ENCODE measurements at places on chromosomes 3 and 15. TPM values are rescaled to one million over a fixed set of nuclear protein-coding genes. Genes with fewer than 3 reads are reported as not detected.

- no peak for DNase-seq
These were observed 53.4 kb upstream of the PRICKLE2 start for GRCh38 chr3:64278625-64279024.

- DNase-seq: no peak
These were observed 49.4 kb upstream of the ACVR2B start for GRCh38 chr3:38404286-38404685.

The GOLGA6L7 gene
- not detected for total RNA-seq

The ACVR2B gene
- 3.1 TPM for total RNA-seq

- DNase-seq: no peak
These were observed 16.1 kb upstream of the ATP8B4 start for GRCh38 chr15:50135031-50135551.

- DNase-seq: no peak
These were observed 198.5 kb upstream of the GADL1 start for GRCh38 chr3:31092748-31093589.

GRCh38 chr3:186166491-186167288, 57.8 kb upstream of the ETV5 start:
- no peak for DNase-seq

DNA sequence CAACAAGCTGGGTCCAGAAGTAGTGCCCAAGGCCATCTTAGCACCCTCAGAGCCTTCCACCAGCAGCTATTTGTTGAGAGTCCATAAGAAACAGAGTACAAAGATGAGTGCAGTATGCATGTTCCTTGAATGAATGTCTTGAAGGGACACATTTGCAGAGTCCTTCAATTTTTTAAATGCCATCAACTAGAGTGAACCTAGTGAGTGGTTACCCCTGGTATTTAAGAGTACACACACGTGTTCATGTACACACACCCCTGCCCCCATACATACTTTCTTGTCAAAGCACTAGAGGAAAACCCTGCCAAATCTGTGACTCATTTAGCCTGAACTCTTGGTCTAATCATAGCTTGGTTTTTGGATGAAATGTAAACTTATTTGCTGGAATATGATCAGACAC, 84.5 kb upstream of the GALNT15 start:
- DNase-seq: no peak

The TMIE gene
- total RNA-seq: not detected

The SAMD7 gene
- not detected for total RNA-seq

DNA sequence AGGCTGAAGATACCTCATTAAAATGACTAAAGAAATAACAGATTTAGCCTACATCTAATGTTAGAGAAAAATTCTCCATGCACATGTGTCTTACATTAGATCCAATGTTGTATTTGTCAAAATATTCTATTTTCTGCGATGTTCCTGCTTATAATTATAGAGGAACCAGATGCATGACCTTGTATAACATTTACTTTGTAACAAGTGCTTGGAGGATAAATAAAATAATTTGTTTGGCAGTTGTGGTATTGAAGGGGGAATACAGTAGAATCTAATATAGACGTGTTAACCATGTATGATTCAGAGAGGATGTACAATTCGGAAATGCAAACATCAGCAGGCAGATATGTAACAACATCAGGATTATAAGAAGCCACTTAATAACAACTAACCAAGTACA, 922.2 kb downstream of the TUSC7 start:
- DNase-seq: no peak

GRCh38 chr3:123089611-123090331, 22.9 kb downstream of the PDIA5 start:
- DNase-seq: no peak

DNA sequence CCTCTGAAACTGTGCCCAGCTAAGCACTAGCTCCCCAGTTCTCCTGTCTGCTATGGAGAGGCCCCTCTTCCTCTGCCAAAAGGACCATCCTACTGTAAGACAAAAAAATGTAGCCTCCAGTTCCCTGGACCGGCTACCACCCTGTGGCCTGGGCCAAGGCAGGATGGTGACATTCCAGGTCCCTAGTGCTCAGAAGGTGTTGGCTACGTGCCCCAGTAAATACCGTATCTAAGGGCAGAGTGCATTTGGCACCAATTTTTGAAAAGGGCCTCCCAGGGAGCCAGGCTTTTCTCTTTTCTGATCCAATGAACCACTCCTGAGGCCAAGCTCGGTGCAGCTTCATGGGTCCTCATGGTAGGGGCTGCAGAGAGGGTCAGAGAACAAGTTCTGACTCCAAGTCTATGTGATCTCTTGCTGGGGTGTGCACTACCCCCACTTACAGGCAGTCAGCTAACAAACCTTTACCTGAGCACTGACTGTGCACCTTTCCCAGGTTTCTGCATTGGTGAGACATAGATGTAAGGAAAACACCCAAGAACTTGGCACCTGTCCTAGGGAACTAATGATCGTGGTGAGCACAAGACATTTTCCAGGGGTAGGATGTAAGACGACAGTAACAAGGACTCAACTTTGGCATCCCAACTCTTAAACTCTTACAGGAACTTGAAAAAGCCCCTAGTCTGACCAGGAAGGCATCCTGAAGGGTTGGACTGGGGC, 32.6 kb downstream of the TLE3 start:
- DNase-seq: no peak

The CLRN1 gene
- not detected for total RNA-seq

The PRR20G gene
- not detected for total RNA-seq

DNA sequence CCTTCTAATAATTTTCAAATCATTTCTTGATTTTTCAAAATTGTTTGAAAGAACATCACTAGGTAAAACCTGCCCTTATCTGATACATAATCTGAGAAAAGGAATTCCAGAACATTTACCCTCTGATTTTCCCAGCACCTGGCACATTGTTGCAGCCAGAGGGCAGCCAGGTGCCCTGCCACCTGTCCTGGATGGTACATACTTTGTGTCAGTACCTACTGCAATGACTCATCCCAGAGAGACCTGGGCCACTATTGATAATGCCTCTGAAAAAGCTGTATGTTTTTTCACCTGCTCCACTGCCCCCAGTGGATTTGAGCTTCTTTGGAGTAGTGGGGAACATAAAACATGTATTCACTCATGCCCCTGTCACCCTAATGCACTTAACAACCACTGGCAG, 648.9 kb upstream of the GBE1 start:
- DNase-seq: no peak

DNA sequence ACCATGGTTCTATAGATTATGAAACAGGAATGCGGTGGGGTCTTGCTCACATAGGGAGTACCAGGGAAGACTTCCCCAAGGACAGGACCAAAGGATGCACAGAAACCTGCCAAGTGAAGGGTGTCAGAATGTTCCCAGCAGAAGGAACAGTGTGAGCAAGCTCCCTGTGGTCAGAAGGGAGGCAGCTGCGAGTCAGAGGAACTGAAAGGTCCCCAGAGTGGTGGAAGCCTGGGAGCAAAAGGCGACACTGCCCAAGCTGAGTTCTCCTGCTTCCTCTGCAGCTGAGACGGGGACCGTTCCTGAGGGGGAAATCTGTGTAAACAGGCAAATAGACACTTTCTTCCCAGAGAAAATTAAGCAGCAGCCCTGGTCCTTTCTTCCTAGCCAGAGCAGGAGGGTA, 14.2 kb upstream of the SLC6A6 start:
- no peak for DNase-seq

The RASGRP1 gene
- total RNA-seq: 6.2 TPM

DNA sequence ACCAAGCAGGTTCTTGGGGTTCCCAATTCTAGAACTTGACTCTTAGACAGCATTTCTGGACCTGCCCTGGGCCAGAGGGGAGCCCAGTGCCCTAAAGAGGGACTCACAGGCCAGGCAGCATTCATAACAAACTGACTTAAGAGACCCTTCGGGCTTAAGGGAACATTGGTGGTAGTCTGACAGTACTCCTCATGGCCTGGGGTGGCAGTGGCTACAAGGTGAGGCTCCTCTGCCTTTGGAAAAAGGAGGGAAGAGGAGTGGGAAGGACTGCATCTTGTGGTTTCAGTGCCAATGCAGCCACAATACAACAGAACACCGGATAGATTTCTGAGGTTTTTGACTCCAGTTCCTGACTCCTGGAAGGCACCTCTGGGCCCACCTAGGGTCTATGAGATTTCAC, 172.2 kb upstream of the STRIT1 start:
- DNase-seq: no peak

- no peak for DNase-seq
These were observed 18.3 kb downstream of the SLCO3A1 start for GRCh38 chr15:91871837-91872236.

The P2RY14 gene
- 5.8 TPM for total RNA-seq
